ENCODE measurements at places on chromosomes 16 and 17.

GRCh38 chr17:83131401-83132011 lies 52.1 kb downstream of the METRNL start:
- DNase-seq = no peak

DNA sequence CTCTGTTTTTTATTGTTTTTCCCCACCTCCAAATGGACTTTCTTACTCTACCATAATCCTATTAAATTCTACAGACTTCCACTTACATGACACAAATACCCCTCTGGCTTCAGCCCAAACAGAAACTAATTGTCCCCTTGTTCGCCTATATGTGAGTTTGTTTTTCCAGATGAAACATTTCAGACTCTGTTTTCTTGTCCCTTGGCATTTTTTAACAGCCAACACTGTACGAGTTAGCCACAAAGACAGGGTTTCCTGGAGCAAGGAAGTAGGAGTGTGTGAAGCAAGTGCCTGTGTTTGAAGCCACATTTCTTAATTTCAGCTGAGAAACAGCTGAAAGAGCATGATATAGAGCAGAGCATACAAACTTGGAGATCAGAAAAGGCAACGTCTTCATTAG lies 382.2 kb upstream of the CDH5 start:
- no peak for DNase-seq

GRCh38 chr16:57798953-57799599 lies 3.2 kb downstream of the KIFC3 start:
- DNase-seq = no peak

DNA sequence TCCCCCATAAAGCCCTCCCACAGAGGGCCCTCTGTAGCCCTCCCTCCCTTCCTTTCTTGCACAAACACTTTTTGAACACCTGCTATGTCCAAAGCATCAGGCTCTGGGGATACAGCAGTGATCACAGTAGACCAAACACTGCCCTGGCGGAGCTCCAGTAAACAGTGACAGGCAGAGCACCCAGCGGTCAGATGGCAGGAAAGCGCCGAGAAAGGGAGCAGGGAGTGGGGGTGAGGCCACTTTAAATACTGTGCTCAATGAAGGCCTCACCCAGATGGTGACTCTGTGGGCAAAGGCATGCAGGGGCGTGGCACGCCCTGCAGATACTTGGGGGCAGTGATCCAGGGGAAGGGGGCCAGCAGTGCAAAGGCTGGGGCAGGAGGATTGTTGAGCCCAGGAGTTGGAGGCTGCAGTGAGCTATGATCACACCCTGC lies 7.6 kb downstream of the PRR29 start:
- DNase-seq = no peak

DNA sequence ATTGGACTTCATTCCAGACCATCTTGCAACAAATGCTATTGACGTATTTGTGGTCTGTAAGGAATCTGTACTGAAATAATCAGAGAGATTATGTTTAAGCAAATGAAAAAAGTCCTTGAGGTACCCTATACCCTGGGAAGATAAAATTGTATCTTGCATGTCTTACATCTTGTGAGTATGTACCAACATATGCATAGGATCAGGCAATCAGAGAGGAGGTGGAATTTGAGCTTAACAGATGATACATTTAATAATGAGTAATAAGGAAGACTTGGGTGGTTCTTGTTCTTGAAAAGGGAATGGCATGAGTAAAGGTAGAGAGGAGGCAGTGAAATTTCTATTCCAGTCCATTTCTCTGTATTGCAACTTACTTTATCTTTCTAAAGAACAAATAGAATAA lies 10.6 kb downstream of the MOSMO start:
- no peak for DNase-seq

- DNase-seq = no peak
These were observed 911 bp upstream of the ITGA2B start for GRCh38 chr17:44390250-44390870.

GRCh38 chr17:50058296-50058953 lies 2.5 kb downstream of the ITGA3 start:
- no peak for DNase-seq

- no peak for DNase-seq
These were observed 274.6 kb downstream of the HS3ST3B1 start for GRCh38 chr17:14575471-14575953.

GRCh38 chr17:28482551-28483199 lies 9.2 kb downstream of the SLC13A2 start:
- DNase-seq = no peak

DNA sequence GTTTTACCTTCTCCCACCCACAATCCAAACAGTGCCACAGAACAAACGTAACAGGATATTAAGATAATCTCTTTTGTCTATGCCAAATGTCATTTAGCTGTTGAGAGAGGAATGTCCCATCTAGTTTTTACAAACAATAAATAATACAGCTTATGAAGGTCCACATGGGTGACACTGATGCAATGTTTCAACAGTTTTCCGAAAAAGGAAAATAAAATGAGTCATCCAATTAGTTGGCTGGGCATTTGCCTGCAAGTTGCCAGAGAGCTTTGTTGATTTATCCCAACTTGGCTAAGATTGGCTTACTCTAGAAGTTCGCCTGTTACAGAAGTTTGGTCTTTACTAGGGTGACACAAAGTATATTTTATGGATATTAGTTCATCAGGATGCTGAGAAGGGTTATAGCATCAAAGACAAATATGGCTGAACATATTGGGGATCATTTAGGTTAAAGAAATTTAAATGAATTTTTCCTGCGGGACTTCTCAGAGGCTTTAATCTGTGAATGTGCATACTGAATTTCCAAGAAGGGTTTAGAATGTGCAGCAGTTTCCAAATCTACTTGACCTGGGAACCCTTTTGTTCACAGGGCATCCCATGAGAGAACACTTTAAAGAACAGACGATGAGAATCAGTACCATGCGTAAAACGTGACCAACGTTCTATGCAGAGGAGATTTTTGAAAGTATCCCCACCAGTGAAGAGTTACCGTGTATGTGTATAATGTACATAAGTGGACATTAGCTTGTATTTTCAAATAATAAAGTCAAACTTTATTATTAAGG lies 73.1 kb downstream of the CDH13 start:
- DNase-seq = no peak

GRCh38 chr16:27123795-27124409 lies 57.2 kb downstream of the C16orf82 start:
- no peak for DNase-seq

DNA sequence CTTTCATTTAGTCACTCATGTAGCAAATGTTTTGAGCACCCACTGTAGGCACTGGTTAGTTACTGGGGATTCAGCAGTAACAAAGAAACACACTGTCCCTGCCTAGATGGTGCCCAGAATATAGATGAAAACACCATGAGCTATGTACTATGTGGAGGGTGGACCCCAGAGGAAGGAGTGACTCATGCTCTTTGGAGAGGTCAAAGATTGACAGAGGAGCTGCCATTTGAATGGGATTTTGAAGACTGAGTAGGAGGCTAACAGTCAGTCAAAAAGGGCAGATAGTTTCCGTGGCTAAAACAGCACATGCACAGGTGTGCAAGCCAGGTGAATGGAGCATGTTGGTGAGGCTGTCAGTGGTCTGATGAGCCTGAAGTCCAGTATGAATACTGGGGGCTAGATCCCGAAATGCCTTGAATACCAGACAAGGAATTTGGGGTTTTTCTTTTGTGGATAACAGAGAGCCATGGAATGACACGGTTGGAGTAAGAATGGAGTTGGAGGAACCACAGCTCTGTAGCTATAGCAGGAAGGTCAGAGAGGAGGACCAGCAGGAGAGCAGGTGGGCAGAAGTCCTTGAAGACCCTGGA lies 6.1 kb downstream of the IL21R start:
- no peak for DNase-seq

- DNase-seq = no peak
These were observed 7.8 kb upstream of the CAMKK1 start for GRCh38 chr17:3900646-3901045.

DNA sequence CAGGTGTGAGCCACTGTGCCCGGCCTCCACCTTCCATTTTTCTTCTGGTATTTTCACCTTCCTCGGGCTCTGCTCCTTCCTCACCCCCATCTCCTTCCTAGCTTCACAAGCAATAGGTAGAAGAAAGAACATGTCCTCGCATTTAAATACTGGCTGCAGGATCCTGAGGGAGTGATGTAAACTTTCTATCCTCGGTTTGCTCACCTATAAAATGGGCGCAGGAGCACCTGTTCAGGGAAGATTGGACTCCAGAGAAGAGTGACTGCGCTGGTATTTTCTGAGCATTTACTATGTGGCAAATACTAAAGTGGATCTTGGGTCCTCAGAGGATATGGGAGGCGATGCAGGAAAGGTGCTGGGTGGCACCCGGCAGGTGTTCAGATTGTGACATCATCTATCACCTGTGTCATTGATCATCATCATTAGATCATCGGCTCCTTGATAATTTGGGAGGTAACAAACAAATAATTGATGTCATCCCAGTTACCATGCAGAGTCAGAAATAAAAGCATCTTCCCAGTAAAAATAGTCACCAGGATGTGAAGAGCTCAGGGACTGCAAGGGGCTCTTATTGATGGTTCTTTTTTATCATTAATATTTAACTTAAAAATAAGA lies 72.8 kb downstream of the FOXL1 start:
- no peak for DNase-seq

GRCh38 chr17:56896217-56896967 lies 17.5 kb downstream of the TRIM25 start:
- no peak for DNase-seq

- no peak for DNase-seq
These were observed at the start of gene GLTPD2 for GRCh38 chr17:4788807-4789700. Gene GLTPD2 (plus strand): TSS chr17:4788964. CDS start chr17:4789012, 48 bp downstream.

GRCh38 chr17:33396818-33397217 lies 103.7 kb upstream of the ASIC2 start:
- no peak for DNase-seq

GRCh38 chr16:71547168-71547567 lies 20.9 kb downstream of the CHST4 start:
- no peak for DNase-seq

GRCh38 chr16:55077266-55077665 lies 146.6 kb downstream of the IRX5 start:
- no peak for DNase-seq

- DNase-seq = no peak
These were observed 45.7 kb upstream of the CSNK2A2 start for GRCh38 chr16:58243528-58244004.

DNA sequence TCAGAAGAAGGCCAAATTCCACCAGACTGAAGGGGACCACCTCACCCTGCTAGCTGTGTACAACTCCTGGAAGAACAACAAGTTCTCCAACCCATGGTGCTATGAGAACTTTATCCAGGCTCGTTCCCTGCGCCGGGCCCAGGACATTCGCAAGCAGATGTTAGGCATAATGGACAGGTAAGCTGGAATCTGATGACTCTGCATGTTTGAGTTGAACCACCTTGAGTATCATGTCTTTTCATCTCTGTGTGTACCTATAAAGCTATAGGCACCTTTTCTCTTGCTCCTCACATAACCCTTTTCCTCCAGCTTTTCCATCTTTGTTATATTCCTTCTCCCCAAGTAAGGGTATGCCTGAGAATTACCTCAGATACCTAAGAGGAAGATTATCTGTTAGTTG lies 24.8 kb downstream of the ETV4 start:
- no peak for DNase-seq

DNA sequence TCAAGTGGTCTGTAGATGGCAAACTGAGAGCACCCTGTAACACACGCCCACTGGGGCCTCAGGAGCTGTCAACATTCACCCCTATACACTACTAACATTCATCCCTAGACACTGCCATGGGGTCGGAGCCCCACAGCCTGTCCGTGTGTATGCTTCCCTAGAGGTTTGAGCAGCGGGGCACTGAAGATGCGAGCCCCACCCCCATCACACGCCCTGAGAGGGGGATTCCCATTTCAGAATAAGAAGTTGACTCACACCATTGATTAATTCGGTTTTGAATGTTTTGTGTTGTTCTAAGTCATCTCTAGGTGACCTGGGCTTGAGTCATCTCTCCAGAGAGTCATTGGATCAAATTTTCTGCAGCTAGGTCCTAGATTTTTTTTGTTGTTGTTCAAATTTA lies 37.3 kb upstream of the MMD start:
- no peak for DNase-seq

- no peak for DNase-seq
These were observed 306.5 kb upstream of the ZFHX3 start for GRCh38 chr16:73354434-73354833.

- peak; percentile 99 for DNase-seq
These were observed at the start of gene XPO6 for GRCh38 chr16:28211758-28212531. Gene XPO6 (minus strand): TSS chr16:28211965. CDS start chr16:28211368, 597 bp downstream.

DNA sequence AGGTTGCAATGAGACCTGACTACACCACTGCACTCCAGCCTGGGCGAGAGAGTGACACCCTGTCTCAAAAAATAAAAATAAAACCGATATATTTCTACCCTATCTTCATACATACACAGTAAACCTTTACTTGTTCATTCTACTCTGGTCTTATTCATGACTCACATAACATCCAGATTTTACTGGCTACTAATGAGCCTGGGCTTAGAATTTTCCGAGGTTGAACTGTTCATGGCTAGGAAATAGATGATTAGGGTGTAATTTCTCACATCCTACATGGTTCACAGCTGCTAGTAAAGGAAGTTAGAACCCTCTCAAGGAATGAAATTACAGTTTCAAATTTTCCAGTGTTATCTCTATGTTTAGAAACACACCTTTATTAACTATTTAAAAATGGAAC lies 14.7 kb downstream of the GSPT1 start:
- no peak for DNase-seq

- DNase-seq = no peak
These were observed 14.6 kb downstream of the ALOX12B start for GRCh38 chr17:8072729-8073461.

- DNase-seq = no peak
These were observed 47.0 kb downstream of the TMC6 start for GRCh38 chr17:78081551-78081950.

DNA sequence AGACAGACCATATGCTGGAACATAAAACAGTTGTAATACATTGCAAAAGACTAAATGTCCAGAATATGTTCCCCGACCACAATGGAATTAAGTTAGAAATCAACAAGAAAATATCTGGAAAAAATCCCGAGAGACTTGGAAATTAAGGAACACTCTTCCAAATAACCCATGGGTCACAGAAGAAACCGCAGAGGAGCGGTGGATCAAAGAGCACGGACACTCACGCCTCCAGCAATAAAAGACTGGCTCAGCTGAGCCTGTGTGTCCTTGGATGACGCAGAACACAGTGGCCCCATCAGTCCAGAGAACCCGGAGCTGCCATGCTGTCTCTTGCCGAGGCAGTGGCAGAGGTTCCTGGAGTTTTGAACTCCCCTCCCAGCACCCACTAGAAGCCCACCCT lies 30.9 kb upstream of the FOXF1 start:
- DNase-seq = no peak

- DNase-seq = no peak
These were observed 4.6 kb downstream of the PRSS21 start for GRCh38 chr16:2821487-2822157.

- no peak for DNase-seq
These were observed 81.6 kb upstream of the HS3ST2 start for GRCh38 chr16:22732400-22732799.
